ENCODE measurements at places on chromosomes 7 and 10.

DNA sequence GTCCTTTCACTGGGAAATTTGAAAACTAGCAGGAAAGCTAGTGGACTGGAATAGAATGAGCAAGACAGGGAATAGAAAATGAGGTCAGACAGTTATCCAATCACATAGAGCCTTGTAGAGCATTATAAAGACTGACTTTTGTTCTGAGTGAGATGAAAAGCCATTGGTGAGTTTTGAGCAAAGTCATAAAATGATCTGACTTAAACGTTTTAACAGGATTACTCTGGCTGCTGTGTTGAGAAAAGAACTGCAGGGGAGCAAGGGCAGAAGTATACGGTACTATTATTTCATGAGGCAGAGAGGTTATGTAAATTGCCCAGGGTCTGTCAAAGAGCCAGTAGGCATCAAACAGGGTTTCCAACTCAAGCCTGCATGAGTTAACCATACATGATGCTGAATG, 393.4 kb downstream of the TFEC start:
- H3K4me3 ChIP-seq = no peak overlapping the region
- no peak for DNase-seq
- no peaks in the 10 kb centered on the region for H3K27me3 ChIP-seq
- H3K27ac ChIP-seq = no peak overlapping the region
- H3K4me1 ChIP-seq = no peaks in the 10 kb centered on the region
- H3K36me3 ChIP-seq = no peaks in the 10 kb centered on the region

DNA sequence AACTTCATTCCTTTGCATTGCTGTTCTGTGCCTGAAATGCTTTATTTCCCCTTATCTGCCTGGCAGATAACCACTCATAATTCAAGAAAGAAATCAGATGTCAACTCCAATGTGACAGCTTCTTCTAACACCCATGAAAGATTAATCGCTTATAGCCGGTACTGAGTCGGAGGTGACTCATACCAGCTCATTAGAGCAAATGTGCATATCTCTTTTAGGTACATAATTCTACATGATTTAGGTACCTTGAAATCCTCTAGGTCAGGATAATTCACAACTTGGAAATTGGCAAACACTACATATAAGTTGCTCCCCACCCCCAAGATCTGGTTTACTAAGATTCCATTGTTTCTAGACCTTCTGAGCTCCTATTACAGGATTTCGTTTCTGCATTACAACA, 554.4 kb upstream of the SORCS1 start:
- no peak overlapping the region for H3K4me3 ChIP-seq
- no peaks in the 10 kb centered on the region for H3K36me3 ChIP-seq

DNA sequence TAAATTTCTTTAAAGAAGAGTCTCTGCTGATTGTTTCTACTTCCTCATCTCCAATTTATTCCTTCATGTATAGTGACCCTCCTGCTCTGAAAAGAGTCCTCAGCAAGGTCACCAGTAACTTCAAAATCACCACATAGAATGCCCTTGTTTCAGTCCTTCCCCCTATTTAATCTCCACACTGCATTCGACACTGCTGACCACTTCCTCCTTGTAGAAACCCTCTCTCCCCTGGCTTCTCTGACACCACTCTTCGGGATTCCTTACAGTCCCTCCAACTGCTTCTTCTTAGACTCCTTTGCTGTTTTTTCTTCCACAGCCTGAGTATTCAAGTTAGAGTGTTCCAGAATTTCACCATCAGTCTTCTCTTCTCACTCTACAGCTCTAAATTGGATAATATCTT, 89.5 kb downstream of the VPS41 start:
- peaks cover 11% of the 10 kb centered on the region for H3K36me3 ChIP-seq
- no peaks in the 10 kb centered on the region for H3K27me3 ChIP-seq
- no peaks in the 10 kb centered on the region for H3K4me1 ChIP-seq
- no peak overlapping the region for H3K4me3 ChIP-seq
- H3K27ac ChIP-seq = no peak overlapping the region
- DNase-seq = no peak

DNA sequence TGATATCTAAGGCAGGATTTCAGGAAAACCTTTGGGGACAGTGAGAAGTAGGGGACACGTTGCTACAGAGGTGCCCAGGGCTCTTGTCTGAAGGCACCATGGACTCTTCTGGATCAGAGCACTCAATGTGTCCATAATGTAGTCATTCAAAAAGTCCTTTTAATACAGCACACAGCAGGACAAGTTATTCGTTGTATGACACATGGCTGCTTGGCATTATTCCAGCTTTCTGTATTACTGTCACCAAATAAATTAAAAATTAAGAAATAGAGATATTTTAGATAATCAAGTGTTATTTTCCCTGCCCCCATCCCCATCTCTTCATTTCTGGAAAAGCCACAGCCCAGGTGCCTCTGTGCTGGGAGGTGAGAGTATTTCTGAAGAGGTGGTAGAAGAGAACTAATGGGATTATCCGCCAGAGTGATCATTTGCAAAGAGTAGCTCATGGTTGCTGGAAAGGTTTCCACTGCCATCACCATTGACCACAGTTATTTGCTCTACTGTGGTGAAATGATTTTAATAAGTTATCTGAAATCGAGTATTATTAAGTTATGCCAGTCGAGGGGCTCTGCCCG, 83.0 kb downstream of the CXCL12 start:
- H3K27ac ChIP-seq = no peak overlapping the region
- no peak for DNase-seq
- peaks cover 6% of the 10 kb centered on the region for H3K27me3 ChIP-seq
- no peaks in the 10 kb centered on the region for H3K4me1 ChIP-seq
- no peak overlapping the region for H3K4me3 ChIP-seq
- H3K36me3 ChIP-seq = no peaks in the 10 kb centered on the region
